Activated T-cell treated with anti-CD3 and anti-CD28 coated beads, Interleukin-2, amount 50 U/mL, for 72 hours (primary cell): ENCODE measurements at places on chromosomes 7 and 10. TPM values are rescaled to one million over a fixed set of nuclear protein-coding genes. Genes with fewer than 3 reads are reported as not detected.

DNA sequence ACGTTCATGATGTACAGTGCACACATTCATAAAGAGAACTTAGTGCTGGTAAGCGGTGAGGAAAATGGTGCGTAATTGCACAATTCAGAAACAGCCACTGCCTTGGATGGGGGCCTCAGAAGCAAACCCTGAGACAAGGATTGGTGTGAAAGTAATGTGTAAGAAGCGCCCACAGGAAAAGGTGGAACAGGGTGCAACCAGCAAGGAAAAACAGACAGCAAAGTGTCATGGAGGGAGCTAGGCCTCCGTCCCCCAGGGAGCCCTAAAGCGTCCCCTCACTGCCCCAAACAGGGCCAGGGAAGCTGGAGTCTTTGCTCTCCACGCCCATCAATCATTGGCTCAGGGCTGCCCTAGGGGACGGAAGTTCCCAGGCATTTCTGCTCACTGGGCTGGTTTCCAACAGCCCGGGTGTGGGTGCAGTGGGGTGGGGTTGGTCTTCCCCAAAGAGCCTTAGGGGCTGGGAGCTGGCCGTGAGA lies 9.6 kb upstream of the C10orf105 start:
- DNase-seq: no peak

- no peak for DNase-seq
These were observed 143.4 kb downstream of the VPS50 start for GRCh38 chr7:93375603-93376002.

Gene CXCL12
- not detected for total RNA-seq

DNA sequence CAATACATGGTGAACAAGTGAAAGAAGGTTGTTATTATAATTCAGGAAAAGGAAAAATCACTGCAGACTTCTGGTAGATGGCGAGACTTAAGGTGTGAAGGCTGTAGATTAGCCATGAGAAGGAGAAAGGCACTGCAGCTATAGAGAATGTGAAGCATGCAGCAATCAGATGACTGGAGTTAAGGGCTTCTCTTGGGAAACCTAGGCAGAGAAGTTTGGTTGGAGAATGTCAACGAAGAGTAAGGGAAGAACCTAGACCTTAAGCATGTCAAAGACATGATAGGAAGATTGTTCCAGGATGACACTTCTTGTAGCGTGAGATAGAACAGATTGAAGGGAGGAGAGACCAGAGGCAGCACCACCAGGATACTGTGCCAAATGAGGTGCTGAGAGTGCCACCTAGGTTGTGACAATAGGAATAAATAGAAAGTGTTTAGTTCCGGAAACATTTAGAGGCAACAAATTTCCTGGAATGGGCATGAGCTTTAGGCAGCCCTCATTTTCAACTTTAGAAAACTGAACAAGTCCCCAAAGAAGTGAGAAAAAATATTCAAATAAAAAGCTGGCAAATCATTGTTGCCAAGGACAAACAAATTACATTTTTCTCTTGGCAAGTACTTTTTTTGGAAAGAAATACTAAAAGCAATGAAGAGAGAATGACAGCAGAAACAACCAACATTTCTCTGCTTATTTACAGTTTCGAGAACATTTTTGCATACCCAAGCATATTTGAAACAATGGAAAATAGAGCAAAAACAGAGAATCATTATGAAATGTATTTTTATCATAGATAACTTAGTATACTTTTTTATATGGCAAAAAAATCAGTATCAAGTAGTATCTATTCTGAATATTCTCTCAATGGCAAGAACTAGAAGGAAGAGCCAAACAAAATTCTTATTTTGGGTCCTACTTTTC lies 4.9 kb downstream of the LRRC17 start:
- DNase-seq: no peak

Gene C10orf143
- 6.4 TPM for total RNA-seq

- no peak for DNase-seq
These were observed 67.2 kb downstream of the FAM107B start for GRCh38 chr10:14707481-14707880.

Gene CTAGE4
- total RNA-seq: 4.2 TPM

Gene TRIL
- not detected for total RNA-seq

GRCh38 chr7:22338877-22339276 lies 18.1 kb downstream of the RAPGEF5 start:
- DNase-seq: no peak

DNA sequence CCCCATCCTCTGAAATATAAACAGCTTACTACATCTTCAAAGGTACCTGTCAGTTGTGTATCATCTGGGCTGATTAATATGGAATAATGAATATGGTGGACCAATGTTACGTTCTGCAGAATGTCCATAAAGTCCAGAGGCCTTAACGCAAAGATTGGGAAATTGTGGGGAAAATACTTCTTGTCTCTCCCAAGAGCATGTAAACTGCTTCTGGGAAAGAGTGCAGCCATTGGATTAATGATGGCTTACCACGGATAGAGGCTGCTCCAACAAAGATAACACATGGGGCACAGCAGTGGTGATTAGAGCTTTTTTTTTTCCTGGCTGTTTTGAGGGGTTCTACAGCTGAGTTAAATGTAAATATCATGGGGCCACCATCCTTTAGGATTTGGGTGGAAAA lies 340.4 kb upstream of the AKR1E2 start:
- DNase-seq: no peak

DNA sequence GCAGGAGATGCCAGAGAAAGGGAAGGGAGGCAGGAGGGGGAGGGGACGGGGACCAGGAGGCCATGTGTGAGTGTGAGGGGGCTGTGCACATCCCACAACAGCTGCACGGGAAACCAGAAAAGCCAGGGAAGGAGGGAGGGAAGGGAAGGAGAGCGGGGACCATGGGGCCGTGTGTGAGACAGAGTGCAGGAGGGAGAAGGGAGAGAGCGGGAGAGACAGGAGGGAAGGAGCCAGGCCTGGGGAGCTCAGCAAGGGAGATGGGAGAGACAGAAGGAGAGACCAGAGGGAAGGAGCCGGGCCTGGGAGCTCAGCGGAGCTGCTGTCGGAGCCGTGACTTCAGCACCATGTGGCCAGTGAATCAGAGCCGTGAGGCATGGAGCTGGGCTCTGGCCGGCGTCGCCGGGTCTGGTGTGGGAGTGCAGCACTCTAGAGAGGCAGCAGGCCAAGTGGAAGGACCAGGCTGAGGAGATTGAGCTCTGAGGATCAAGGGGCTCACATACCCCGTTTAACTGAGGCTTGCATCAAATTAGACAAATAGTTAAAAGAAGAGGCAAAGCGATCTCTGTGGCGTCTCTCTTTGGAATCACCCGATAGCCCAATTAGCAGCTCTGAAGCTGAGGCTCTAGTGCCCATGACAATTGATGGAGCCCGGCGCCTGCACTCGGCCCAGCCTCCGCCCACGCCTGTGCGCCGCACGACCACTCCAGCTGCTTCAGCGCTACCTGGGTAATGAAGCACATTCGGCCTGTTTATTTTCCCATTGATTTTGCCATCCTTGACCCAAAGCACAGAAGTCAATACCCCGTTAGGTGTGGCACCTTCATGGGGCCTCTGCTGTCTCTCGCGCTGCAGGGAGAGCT lies 150.4 kb downstream of the MAD1L1 start:
- DNase-seq: no peak

- no peak for DNase-seq
These were observed 992.3 kb downstream of the KCNMA1 start for GRCh38 chr10:76645341-76645740.

DNA sequence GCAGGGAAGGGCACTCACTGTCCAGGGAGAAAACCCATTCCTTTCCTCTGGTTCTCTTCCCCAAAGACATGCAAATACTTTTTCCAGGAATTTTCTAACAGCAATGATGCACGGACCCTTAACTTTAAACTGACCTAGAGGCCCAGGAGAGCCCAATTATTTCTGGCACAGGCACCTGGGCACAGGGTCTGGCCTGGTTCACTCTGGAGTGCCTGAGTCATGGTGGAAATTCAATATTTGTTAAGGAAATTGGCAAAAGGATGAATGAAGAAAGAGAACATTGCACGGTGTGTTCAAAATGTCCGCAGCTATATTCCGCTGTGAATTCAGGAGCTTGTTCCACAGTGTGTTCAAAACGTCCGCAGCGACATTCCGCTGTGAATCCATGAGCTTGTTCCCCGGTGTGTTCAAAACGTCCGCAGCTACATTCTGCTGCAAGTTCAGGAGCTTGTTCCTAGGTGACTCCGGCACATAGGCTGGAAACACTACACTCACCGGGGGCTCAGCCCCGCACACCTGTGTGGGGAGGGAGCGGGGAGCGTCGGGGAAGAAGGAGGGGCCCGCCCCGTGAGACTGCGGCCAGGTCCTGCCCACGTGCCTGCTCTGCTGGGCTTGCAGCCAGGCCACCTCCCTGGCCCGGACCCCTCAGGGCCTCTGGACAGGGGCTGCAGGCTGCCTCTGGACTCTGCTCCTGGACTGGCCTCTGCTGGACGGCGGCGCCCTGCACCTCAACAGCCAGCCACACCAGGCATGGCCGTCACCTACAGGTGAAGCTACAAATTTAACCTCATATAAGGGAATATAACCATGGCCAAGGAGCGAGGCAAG lies 72.0 kb upstream of the FAM20C start:
- no peak for DNase-seq

DNA sequence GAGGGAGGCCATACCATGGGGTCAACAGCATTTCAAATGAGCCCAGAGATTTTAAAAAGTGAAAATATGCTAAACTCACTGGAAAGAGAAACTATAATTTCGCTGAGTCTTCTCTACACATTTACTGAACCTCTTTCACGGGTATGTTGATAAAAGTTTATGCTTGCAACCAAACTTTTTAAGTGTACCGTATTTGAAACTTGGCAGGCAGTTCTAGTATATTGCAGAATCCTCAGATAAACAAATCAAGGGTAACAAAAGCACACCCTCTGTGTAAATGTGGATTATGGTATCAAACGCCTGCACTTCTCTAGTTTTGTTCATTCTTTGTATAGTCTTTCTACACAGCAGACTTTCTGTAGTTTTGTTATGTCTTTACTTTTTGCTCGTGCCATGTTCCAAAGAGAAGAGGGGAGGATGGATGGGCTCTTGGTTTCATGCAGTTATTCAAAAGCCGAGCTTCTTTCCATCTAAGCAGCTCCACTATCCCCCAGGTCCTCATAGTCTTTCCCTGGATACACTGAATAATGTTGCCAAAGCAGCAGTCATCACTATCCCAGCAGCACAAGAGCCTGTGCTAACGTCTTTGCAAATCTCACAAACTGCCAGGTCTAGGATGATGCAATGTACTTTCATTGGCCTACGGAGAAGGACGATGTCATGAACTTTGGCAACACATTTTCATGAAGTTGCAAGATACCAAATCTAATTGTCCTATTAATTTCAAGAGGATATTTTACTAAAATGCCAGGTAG lies 131.2 kb downstream of the MPP7 start:
- DNase-seq: no peak

GRCh38 chr7:32073533-32073932 lies 3.3 kb upstream of the PDE1C start:
- no peak for DNase-seq

- no peak for DNase-seq
These were observed 285.6 kb downstream of the HGF start for GRCh38 chr7:81484261-81484660.

GRCh38 chr7:135715055-135715522 lies 12.9 kb downstream of the SLC13A4 start:
- no peak for DNase-seq

GRCh38 chr10:72329290-72330068 lies 25.2 kb downstream of the DNAJB12 start:
- DNase-seq: no peak

Gene TMEM176B
- total RNA-seq: not detected

DNA sequence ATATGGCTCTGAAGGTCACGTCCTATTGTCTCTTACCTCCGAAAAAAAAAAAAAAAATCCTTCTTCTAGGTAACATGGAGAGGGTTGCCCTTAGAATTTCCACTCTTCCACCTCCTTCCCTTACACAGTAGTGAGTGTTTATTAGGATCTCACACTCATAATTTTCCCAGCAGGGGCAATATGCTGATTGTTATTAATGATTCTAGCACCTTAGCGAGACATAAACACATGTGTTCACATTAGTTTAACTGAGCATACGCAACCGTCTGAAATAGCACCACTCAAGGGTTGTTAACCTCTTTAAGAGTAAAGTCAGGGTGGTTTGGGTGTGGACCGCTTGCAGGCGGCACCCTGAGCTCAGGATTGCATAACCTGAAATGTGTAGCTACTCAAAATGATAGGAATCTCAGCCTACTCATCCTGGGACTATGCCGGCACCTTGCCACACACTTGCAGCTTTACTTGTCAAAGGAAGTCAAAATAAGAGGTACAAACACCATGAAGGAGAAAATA lies 52.2 kb downstream of the CPEB3 start:
- DNase-seq: no peak

Gene IKZF1
- 427 TPM for total RNA-seq

Gene GPAM
- 8.1 TPM for total RNA-seq

GRCh38 chr7:110253093-110253492 lies 837.8 kb upstream of the LRRN3 start:
- no peak for DNase-seq

Gene IDI2
- total RNA-seq: not detected

- DNase-seq: peak; percentile 1
These were observed 56.2 kb upstream of the NPY start for GRCh38 chr7:24227603-24228359.

DNA sequence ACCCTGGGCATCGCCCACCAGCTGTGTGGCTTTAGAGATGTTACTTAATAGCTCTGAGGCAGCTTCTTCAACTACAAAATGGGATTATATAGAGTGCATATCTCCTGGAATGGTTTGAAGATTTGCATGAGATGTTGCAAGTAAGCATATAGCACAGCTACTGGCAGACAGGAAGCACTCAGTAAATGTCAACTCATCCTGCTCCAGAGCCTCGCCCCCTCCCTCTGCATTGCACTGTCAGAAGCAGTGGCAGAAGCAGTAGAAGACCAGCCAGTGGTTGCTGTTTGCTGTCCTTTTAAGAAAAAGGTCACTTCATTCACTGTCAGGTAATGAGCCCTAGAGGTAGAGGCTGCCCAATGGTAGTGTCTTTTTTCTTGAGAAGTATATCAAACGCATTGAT lies 180.0 kb upstream of the GHITM start:
- no peak for DNase-seq

- DNase-seq: no peak
These were observed 160.4 kb downstream of the GRID1 start for GRCh38 chr10:86206240-86206579.

GRCh38 chr7:90474284-90475210 lies 5.1 kb downstream of the PTTG1IP2 start:
- no peak for DNase-seq

DNA sequence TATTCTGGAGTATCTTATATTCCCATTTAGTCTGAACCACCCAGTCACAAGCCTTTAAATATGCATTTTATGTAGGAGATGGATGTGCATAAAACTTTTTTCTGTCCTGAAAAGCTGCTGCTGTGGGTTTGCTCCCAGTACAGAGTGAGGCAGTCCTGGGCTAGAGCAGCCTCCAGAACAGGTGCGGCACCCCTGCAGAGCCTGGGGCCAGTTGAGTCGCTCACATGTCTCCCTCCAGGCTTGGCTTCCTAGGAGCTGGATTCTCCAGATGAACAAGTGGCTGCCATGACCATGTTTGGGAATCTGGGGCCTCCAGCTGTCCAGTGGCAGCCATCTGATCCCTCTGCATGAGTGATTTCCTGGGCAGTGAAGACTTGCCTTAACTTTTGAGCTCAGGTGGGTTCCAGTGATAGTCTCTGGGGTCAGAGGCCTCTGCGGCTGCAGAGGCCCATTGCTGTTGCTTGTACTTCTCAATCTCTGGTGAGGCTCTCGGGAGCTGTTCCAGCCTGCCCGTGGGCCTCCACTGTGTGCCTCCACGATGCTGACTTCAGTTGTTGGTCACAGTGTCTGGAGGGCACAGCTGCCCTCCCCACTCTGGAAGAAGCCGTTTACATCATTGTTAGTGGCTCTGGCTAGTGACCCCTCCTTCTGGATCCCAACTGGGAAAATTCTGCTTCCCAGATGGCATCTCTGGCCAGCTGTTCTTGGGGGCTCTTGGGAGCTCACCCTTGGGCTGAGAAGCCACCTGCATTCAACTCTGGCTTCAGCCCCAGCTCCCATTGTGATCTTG lies 120.4 kb downstream of the EMX2 start:
- DNase-seq: no peak

Gene TES
- 121 TPM for total RNA-seq
